ENCODE measurements at places on chromosomes 5 and 9. TPM values are rescaled to one million over a fixed set of nuclear protein-coding genes. Genes with fewer than 3 reads are reported as not detected.

GRCh38 chr9:117034866-117035265, 347.8 kb downstream of the TRIM32 start:
- DNase-seq, result no peak
- no peaks in the 10 kb centered on the region for H3K4me1 ChIP-seq
- H3K27me3 ChIP-seq, result no peaks in the 10 kb centered on the region
- H3K4me3 ChIP-seq, result no peak overlapping the region
- no peaks in the 10 kb centered on the region for H3K36me3 ChIP-seq

- H3K4me3 ChIP-seq, result no peak overlapping the region
- H3K27ac ChIP-seq, result no peak overlapping the region
- no peaks in the 10 kb centered on the region for H3K27me3 ChIP-seq
- H3K36me3 ChIP-seq, result no peaks in the 10 kb centered on the region
- no peaks in the 10 kb centered on the region for H3K4me1 ChIP-seq
Measured at GRCh38 chr9:36855448-36856315, 178.4 kb downstream of the PAX5 start.

- peaks cover 16% of the 10 kb centered on the region for H3K4me1 ChIP-seq
- no peak overlapping the region for H3K27ac ChIP-seq
- no peaks in the 10 kb centered on the region for H3K27me3 ChIP-seq
- DNase-seq, result no peak
Measured at GRCh38 chr5:81776258-81776657, 25.4 kb upstream of the SSBP2 start.

GRCh38 chr9:29044959-29045358, 1471.7 kb upstream of the C9orf72 start:
- no peak overlapping the region for H3K27ac ChIP-seq
- H3K27me3 ChIP-seq, result no peaks in the 10 kb centered on the region
- no peaks in the 10 kb centered on the region for H3K36me3 ChIP-seq
- no peak for DNase-seq
- H3K4me3 ChIP-seq, result no peak overlapping the region

DNA sequence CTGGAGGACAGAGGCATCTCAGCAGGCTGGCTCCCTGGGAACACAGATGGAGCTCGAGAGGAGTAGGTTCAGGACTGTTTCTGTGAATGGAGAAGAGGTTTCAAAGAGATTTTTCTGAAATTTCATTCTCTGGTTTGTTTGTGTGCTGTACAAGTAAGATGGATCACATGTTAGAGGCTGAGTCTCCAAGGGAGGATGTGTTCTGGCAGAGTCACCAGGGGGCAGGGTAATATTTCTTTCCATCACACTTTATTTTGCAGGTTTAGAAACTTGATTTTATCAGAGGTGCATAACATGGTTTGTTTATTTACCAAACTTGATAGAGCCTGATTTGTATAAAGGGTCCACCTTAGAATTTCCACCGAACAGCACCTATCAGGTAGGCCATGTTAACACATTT, 69.2 kb upstream of the ARL15 start:
- no peaks in the 10 kb centered on the region for H3K27me3 ChIP-seq
- no peak for DNase-seq
- H3K4me1 ChIP-seq, result no peaks in the 10 kb centered on the region
- no peak overlapping the region for H3K27ac ChIP-seq

DNA sequence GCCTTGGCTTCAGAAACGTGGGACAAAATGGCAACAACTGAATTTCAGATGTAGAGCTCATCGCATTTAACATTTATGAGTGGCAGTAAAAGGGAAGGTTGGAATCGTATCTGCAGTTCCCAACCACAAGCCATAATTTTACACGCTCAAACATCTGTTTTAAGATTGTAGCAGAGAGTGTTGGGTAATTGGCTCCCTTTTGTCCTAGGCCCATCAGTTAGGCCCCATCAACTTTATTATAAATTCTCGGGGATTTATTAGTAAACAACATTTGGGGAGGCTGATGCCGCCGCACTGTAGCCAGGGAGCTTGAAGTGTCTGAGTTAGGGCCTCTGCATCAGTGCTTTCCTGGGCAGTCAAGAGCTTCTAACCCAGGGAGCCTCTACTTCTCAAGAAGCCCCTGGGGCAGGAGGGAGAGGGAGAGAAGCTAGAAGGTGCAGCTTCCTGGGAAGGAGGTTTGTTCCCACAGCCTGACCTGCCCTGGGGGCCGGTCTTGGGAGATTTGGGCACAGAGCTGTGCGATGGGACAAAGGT, 66.2 kb downstream of the HSPA4 start:
- H3K27me3 ChIP-seq, result no peaks in the 10 kb centered on the region
- no peak overlapping the region for H3K27ac ChIP-seq
- DNase-seq, result no peak
- no peaks in the 10 kb centered on the region for H3K36me3 ChIP-seq
- H3K4me3 ChIP-seq, result no peak overlapping the region

- no peaks in the 10 kb centered on the region for H3K36me3 ChIP-seq
- H3K4me1 ChIP-seq, result no peaks in the 10 kb centered on the region
- H3K27me3 ChIP-seq, result no peaks in the 10 kb centered on the region
Measured at GRCh38 chr9:649128-650074, 192.1 kb upstream of the DMRT1 start.

DNA sequence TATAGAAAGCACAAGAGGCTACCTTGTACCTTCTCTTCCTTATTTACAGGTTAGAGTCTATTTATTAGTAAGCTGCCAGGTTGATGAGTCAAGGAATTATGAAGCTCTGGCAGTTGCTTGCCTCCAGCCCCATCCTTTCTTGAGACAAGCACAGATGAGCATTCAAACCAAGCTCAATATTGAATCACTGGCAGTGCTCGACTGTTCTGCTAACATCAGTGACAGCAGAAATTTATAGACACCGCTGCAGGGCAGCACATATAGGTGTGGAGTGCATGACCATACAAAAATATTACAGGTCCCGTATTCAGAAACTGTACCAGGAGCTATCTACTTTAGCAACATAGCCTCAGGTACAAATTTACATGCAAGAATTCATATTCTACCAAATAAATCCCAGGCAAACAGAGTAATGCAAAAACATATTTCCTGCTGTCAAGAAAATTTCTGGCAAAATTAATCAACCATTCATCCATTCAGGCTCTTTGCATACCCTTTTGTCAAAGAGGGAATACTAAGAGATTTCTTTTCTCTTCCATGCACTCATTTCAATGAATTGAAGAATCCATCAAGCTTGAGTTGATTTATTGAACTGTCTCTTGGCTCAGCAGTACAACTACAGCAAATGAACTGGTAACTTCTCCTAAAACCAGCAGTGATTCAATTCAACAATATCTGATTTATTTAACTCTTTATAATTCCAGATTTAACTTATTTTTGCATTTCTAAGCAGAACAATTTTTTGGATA, 26.9 kb upstream of the PCA3 start:
- DNase-seq, result no peak
- no peak overlapping the region for H3K27ac ChIP-seq
- no peaks in the 10 kb centered on the region for H3K4me1 ChIP-seq
- no peaks in the 10 kb centered on the region for H3K36me3 ChIP-seq
- H3K27me3 ChIP-seq, result no peaks in the 10 kb centered on the region
- no peak overlapping the region for H3K4me3 ChIP-seq

DNA sequence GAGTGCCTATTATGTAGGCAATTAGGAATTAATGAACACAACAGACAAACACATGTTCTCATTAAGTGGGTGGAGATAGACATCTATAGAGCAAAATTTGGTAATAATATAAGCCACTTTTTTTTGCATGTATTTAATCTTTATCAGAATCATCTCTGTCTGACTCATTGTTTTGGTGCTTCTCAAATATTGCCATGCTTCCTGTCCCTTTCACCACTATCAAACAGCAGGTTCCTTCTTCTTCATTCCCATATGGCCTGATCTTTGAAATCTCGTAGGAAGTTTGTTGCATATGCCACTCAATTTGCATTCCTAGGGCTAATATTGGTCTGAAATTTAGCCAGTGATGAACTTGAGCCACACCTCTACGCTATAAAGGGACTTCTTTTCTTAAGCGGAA, 128.9 kb upstream of the SPEF2 start:
- H3K27me3 ChIP-seq, result no peaks in the 10 kb centered on the region
- no peak for DNase-seq
- H3K4me1 ChIP-seq, result no peaks in the 10 kb centered on the region

GRCh38 chr9:121656941-121657470, 5.6 kb downstream of the DAB2IP start:
- H3K4me3 ChIP-seq, result no peak overlapping the region
- DNase-seq, result no peak
- no peaks in the 10 kb centered on the region for H3K27me3 ChIP-seq
- no peak overlapping the region for H3K27ac ChIP-seq
- H3K4me1 ChIP-seq, result peaks cover 13% of the 10 kb centered on the region

DNA sequence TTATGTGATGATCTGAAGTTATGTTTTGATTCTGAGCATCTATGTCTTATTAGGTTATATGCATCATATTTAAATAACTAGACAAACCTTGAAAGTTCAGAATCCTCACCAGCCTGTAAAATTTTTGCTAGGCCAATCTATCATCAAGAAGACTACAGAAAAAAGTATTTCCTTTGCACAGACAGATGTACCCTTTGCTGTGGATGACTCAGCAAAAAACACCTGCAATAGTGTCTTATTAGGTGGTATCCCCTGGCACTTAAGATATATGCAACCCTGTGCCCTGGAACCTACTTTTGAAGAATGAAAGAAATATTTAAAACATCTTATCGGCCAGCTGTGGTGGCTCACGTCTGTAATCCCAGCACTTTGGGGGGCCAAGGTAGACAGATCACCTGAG, 130.6 kb downstream of the SLF1 start:
- no peaks in the 10 kb centered on the region for H3K27me3 ChIP-seq
- no peak overlapping the region for H3K27ac ChIP-seq
- no peak for DNase-seq
- no peaks in the 10 kb centered on the region for H3K36me3 ChIP-seq
- H3K4me3 ChIP-seq, result no peak overlapping the region

The NPDC1 gene
- 12.1 TPM for total RNA-seq

The C9 gene
- 1,513 TPM for total RNA-seq

The SPATA31E1 gene
- total RNA-seq, result not detected

The NPR3 gene
- 2.4 TPM for total RNA-seq

The CDC20B gene
- not detected for total RNA-seq

All from right lobe of liver (tissue), 6 donors.